ENCODE measurements at places on chromosomes 5 and 9.

DNA sequence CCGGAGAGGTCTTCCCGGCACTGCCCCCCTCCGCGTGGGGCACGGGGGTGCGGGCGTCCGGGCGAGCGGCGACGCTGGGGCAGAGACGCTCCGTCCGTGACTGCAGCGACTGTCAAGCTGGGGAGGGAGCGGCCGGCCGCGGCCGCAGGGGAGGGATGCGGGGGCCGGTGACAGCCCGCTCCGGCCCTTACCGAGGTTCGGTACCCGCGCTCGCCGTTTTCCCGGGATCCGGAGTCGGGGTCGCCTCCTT, 400 bp downstream of the KDM4C start:
- DNase-seq, result no peak

DNA sequence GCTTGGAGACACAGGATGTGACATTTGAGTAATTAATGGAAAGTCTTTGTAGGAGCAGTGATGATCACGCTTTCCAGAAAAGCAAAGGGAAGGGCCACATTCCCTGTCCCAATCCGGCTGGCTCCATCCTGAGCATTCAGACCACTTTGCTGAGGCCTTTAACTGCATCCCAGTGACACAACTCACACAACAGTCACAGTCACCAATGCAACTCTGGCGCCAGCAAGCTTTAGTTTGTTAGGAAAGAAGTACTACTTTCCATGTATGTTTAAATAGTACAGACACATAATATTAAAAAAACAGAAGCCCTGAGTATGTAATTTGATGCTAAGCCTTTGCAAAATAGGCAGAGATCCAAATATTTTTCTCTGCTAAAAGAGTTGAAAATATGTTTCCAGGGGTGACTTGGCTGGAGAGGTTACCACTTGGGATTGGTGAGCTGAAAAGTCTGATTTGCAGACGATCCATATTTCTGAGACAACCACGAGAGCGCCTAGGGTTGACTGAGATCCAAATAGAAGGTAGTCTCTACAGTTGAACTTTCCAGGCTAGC, 31.7 kb upstream of the GAS1 start:
- no peak for DNase-seq

DNA sequence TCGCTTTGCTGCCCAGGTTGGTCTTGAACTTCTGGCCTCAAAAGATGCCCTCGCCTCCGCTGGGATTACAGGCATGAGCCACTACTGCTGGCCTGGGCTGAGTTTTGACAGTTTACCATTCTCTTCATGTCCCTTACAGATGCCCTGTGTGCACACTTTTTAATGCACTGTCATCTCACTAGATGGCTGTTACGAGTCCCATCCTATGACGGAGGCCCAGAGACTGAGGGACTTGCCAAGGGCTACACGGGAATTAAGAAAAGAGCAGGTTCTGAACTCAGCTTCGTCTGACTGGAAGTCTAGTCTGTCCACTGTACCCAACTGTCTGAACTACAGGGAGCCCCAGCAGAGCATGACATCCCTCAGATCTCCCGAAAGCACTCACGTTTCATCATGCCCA, 63.9 kb downstream of the ARHGEF37 start:
- DNase-seq, result no peak

DNA sequence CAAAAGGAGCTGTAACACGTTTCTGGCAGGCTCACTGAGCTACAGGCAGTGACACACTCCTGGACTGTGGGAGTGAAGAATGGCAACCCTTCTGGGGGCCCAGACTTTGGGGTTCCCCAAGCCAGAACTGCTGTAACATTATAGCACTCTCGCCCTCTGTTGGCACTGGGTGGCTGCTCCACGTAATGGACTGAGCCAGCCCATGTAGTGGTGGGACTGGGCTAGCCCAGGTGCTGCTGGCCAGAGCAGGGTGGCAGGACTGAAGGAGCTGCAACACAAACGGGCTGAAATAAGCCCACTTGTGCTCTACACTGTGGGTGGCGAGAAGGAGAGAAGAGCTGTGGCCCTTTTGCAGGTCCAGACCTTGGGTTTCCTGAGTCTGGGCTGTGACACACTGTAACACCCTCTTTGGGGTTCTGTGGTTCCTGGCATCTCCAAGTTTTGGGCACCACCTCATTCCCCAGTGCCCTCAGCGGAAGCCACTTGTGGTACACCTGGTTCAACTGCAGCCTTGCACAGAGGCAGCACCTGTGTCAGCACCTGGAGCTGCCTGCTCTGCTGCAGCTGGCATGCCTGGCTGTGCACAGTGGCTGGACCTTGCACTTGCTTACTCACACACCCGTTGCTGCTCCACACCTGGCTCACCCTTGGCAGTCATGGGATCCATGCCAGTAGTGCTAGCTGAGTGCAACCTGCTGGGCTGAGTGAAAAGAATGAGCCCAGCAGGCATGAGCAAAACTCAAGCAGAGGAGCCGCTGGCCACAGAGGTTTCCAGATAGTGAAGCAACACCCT, 95.0 kb upstream of the PRR16 start:
- DNase-seq, result no peak
